ENCODE measurements at places on chromosomes 3 and 15. TPM values are rescaled to one million over a fixed set of nuclear protein-coding genes. Genes with fewer than 3 reads are reported as not detected.

IQCH gene
- total RNA-seq, result 0.77 TPM

CLRN1 gene
- total RNA-seq, result not detected

DNA sequence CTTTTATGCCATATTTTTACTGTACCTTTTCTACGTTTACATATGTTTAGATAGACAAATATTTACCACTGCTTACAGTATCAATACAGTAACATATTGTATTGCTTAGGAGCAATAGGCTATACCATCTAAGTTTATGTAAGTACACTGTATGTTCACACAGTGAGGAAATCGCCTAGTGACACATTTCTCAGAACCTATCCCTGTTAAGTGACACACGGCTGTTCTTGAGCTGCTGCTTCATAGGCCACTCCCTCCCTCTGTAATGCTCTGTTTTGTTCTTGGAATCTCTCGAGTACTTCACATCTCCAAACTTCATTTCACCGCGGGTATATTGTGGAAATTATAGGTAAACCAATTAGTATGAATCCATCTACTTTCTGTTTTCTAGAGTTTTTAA is 13.4 kb upstream of the SELENOT start:
- DNase-seq, result no peak

GRCh38 chr3:11436775-11437174 is 164.6 kb downstream of the ATG7 start:
- DNase-seq, result no peak

- no peak for DNase-seq
These were observed 136.7 kb downstream of the CCNL1 start for GRCh38 chr3:157023226-157023625.

GRCh38 chr15:87916208-87916607 is 340.3 kb downstream of the NTRK3 start:
- no peak for DNase-seq

DNA sequence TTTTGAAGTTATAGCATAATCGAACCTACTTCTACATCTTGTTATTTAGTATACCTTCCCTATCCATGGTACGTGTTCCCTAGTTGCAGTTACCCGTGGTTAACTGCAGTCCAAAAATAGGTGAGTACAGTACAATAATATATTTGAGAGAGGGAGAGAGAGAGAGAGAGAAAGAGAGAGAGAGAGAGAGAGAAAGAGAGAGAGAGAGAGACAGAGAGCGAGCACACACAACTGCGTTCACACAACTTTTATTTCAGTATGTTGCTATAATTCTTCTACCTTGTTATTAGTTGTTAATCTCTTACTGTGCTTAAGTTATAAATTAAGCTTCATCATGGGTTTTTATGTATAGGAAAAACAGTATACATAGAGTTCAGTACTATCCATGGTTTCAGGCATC is 928.1 kb downstream of the TUSC7 start:
- no peak for DNase-seq
